ENCODE measurements at places on chromosomes 7 and 10.

DNA sequence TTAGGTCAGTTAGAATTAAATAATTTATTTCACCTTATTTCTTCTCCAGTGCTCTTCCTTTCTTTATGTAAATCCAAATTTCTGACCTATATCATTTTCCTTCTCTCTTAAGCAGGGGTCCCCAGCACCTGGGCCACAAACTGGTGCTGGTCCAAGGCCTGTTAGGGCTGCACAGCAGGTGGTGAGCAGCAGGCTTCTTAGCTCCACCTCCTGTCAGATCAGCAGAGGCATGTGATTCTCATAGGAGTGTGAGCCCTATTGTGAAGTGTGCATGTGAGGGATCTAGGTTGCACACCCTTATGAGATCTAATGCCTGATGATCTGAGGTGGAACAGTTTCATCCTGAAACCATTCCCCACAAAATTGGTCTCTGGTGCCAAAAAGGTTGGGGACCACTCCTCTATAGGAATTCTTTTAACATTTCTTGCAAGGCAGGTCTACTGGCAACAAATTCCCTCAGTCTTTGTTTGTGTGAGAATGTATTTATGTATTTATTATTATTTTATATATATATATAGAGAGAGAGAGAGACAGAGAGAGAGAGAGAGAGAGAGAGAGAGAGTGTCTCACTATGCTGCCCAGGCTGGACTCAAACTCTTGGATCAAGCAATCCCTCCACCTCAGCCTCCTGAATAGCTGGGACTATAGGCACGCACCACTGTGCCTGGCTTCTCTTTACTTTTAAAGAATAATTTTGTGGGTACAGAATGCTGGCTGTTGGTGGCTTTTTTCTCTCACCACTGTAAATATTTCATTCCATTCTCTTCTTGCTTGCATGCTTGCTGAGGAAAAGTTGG is 4.3 kb upstream of the ABCC2 start:
- DNase-seq = no peak

- DNase-seq = peak; percentile 93
Observed at GRCh38 chr7:149772241-149772955, 990 bp downstream of the ZNF467 start.

GRCh38 chr10:59266321-59266720 is 89.9 kb downstream of the PHYHIPL start:
- DNase-seq = no peak

DNA sequence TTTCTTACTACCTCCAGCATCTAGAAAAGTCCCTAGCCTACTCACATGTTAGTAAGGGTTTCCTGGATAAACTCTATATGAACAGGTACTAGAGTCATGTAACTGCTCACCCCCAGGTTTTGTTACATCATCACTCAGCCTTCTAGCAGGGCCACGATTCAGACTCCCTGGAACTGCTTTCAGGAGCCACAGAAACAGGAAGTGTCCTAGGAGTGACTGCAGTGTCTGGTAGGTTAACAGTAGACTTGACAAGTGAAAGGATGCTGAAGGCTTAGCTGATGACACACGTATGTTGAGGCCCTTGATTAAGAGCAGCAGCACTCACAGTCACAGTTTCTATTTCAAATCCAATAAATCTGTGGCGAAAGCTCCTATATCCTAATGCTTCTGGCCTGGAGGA is 101.2 kb downstream of the DNMBP start:
- DNase-seq = no peak

DNA sequence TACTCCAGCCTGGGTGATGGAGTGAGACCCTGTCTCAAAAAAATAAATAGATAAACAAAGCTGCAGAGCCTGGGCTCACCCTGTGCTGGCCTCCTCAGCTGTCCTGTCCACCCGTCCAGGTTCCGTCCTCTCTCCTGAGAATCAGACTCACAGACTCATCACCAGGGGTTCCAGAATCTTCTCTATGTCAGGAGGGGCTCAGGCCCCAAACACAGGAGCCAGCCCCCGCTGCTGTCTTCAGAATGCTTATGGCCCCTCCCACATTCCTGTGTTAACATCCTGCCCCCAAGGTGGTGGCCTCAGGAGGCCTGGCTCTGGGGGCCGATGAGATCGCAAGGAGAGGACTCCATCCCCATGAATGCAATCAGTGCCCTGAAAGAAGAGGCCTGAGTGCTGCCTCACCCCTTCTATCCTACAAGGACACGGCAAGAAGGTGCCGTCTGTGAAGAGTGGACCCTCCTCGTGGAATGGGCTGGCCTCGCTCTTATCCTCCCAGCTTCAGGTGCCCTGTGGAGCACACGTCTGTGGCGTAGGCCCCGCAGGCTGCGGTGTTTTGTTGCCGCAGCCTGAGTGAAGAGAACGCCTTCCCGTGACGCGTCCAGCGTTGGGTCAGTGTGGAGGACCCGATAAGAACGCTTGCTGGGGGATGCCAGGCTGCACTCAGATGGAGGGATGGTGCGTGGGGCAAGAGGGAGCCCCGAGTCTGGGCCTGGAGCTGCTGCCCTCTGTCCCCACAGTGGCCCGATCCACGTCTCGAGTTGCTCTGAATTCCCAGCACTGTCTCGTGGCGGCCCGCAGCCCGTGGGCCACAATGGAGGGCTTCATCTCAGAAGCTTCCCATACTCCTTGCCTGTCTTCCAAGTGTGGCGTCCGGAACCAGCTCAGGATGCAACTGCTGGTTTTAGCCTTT is 77.1 kb downstream of the INPP5A start:
- peak; percentile 59 for DNase-seq

All from spleen (tissue), 13 donors.